ENCODE measurements at places on chromosomes 6 and 20.
A peak's percentile ranks its signal among the peaks of the same experiment; 100 is the strongest.

DNA sequence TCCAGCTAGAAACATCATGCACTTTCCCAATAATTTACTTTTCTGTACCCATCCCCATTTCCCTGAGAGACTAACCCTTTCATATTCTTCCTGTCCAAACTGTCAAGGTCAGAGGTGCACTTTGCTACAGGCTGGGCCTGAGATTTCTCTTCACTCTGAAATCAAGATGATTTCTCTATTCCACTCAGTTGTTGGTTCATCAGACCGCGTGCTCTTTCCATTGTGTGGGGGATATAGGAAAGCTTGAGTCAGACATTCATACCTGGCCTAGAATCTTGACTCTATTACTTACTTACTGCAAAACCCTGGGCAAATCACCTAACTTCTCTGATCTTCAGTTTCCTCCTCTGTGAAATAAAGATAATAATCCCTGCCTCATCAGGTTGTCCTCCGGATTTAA is 4.7 kb upstream of the ZDHHC14 start:
- DNase-seq = no peak

DNA sequence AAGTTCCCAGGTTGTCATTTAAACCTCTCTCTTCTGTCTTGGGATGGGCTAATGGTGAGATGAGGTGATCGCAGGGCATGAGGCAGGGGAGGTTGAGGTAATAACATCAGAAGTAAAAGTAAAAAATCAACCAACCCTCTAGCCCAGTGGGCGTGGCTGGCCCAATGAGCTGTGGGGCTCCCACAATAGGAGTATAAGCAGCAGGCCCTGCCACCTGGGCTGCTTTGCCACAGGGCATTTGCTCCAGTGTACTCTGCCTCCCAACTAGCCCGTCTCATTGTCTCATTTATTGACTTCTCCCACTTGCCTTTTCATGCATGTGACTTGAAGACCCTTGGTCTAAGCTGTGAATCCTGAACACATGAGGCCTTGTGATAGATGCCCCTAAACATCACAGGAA is 62.8 kb downstream of the PHACTR3 start:
- no peak for DNase-seq

DNA sequence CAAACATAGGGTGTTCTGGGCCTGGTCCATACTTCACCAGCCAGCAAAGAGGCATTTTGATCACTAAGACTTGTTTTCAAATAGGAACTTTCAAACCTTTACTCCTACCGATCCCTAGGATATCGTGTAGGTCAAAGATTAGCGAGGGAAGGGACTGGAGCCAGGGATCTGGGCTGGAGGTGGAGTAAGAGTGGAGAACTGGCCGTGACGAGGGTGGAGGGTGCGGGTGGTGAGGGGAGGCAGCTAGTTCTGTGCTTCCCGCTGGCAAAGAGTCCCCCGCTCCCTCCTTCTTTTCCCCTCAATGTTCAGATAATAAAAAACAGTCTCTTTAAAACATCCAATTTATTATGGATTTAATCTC is 189.2 kb downstream of the FOXC1 start:
- no peak for DNase-seq

- DNase-seq = no peak
These were observed 113.3 kb upstream of the SLC2A12 start for GRCh38 chr6:134165561-134166201.

DNA sequence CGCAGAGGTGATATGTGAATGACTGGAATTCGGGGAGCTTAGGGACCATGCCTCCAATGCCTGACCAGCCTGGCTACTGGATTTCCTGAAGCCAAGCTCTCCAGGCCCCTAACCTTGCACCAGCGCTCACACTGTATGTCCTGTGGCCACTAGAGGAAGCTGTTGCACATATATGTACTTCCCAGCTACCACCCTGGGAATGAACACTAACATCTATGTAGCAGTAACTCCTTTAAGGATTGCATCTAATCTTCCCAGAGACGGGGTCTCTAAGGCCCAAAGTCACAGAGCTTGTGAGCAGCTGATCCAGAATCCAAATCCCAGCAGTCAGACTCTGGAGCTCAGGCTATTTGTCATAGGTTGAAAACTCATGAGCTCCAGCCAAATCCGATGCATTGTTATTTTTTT is 20.4 kb upstream of the BPIFB1 start:
- peak; percentile 30 for DNase-seq

DNA sequence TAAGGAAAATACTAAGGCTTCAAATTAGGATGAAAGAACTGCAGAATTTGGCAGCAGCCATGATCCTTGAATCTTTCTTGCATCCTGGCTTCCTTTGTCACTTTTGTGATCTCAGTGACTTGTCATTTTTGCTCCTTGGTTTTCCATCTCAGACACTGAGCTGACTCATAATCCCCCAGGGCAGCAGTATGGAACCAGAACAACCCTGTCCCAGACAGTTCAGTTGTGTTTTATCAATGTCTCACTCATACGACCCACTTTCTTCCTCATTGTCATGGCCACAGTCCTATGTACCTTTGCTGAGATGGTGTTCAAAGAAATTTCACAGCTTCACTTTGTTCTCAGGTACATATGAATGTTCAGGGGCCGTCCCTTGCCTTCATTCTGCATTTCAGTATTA is 488.5 kb upstream of the BTBD3 start:
- DNase-seq = no peak

GRCh38 chr6:165662041-165662748 is 846 bp downstream of the PDE10A start:
- peak; percentile 20 for DNase-seq

DNA sequence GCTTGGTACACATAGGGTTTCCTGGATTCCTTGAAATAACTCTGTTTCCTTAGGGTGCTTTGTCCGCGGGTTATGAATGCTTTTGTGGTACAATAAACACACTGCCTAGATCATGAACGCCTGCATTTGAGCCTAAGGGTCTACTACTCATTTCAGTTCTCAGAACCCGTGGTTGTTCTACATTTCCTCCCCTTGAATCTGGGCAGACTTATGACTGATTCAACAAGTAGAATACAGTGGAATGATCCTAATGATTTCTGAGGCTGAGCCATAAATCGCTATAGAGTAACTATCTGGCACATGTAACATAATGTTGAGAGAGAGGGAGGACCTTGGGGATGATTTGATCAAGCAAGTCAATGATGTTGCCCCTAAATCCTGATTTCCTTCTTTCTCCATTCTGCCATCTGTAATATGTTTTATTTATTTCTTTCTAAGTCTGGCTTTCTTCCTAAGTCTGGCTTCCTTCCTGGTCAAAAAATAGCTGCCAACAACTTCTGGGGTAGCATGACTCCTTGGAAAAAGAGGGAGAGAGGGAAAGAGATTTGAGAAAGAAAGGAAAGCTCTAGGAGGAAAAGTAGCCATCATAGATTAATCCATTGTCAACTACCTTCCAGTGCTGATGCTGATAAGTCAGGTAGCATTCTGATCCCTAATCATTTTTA is 23.0 kb downstream of the ABRACL start:
- DNase-seq = no peak

GRCh38 chr6:18423426-18423825 is 36.3 kb downstream of the RNF144B start:
- DNase-seq = no peak

GRCh38 chr6:1587546-1587945 is 22.2 kb upstream of the FOXC1 start:
- DNase-seq = no peak

DNA sequence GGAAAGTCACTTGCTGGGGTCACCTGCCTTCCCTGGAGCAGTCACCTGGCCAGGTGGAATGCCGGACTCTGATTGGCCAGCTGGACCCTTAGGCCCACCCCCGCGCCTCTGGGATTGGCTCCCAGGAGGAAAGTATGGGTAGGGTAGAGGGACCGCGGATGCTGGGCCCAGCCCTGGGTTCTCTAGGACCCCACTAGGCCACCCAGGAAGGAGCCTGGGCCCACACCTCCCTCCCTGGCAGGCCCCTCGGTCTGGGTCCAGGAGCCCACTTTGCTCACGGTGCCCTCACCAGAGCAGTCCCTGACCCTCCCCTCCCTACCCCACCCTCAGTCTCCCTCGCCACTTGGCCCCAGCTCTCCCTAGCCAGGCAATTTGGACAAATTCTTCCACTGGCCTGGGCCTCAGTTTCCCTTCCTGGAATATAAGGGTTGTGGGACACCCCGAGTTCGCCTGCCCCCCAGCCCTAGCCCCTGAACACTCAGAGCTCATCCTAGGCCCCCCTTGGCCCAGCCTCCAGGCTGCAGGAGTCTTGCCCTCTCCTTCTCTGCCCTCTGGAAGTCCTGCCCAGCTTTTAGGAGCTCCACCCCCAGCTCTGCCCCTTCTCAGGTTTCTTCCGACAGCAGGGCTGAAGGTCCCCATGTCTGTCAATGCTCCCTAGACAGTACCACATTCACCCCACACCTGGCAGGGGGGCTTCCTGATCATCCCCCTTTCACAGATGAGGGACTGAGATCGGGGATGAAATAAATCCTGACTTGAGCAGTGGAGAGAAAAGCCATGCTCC is 299.6 kb downstream of the TAF4 start:
- no peak for DNase-seq

GRCh38 chr6:116932496-116932895 is 55.5 kb downstream of the RFX6 start:
- DNase-seq = no peak

GRCh38 chr20:42406826-42407225 is 782.9 kb downstream of the PTPRT start:
- DNase-seq = no peak

- DNase-seq = no peak
These were observed 154.9 kb upstream of the FERMT1 start for GRCh38 chr20:6277661-6278240.

DNA sequence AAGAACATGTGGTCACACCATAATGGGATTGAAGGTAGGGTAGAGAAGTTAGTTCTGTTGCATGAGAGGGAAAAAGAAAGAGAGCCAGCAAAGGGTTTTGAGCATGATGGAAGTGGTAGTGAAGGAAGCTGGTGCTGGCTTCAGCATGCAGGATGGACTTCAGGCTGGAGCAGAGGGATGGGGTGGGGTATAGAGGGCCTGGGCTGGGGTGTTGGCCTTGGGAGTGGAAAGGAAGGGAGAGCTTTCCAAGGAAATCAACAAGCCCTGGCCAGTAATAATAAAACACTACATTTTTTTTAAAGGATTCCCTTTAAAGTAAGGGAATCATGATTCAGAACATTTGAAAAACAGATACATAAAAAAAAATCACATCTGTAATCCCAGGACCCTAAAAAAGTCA is 61.2 kb downstream of the LAMA4 start:
- DNase-seq = no peak

DNA sequence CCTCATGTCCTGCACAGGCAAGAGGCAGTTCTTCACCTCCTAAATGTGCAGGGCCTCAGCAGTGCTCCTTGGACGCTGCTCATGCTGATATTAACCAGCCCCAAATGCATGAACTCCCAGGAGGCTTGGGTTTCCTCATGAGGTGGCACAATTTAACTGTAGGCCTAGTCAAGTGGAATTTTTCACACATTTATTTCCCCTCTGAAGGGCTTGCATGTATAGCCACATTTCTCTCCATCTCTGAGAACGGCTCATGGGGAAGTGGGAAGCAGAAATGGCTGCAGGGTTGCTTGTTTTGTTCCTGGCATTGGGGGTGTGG is 72.8 kb upstream of the PAX1 start:
- DNase-seq = no peak

Measured in AG08396 (cell line).